ENCODE measurements at places on chromosomes 5 and 9.

GRCh38 chr5:22736443-22737003 lies 116.6 kb downstream of the CDH12 start:
- no peak for DNase-seq

GRCh38 chr5:178839319-178839704 lies 20.4 kb upstream of the ZNF354B start:
- DNase-seq: peak; percentile 31

DNA sequence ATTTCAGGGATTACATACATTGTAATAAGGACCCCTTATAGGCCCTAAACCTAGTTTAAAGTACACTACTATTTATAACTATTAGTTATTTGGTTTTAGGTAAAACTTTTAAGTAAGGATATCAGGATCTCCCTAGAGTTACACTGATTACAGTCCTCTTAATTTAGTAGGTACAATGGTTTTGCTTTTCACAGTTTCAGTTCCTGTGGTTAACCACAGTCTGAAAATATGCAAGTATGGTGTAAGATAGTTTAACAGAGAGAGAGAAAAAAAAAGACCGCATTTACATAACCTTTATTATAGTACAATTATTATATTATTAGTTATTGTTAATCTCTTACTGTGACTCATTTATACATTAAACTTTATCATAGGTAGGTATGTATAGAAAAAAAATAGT lies 725.3 kb upstream of the PTPRD start:
- DNase-seq: no peak

DNA sequence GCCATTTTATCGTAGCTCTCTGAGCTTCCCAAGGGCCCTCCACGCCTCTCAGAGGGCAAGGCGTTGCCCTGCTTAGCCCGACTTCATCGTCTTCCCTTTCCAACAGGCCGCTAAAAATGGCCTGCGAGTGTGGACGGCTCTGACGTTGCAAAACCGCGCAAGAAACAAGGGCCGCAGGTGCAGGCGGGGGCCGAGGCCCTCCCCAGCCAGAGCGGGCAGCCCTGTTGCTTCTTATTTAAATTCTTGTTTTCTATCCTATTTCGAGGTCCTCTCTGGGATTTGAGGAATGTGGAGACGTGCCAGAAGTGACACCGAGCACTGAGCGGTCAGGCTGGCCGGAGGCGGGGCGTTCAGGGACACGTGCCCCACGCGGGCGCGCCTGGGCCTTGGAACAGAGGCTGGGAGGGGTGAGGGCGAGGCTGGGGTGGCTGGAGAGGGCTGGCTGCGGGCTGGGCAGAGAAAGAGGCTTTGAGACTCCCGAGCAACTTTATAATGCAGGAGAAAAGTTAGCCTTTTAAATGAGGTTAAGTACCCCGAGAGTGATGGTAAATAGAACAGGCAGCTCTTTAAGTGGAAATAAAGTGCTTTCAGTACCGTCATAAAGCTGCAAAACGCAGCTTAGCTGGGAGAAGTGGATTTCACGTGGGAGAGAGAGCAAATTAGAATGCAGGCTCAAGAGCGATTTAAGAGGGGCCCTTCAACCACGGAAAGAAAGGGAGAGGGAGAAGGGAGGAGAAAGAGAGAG lies 243.6 kb downstream of the AUH start:
- DNase-seq: no peak

DNA sequence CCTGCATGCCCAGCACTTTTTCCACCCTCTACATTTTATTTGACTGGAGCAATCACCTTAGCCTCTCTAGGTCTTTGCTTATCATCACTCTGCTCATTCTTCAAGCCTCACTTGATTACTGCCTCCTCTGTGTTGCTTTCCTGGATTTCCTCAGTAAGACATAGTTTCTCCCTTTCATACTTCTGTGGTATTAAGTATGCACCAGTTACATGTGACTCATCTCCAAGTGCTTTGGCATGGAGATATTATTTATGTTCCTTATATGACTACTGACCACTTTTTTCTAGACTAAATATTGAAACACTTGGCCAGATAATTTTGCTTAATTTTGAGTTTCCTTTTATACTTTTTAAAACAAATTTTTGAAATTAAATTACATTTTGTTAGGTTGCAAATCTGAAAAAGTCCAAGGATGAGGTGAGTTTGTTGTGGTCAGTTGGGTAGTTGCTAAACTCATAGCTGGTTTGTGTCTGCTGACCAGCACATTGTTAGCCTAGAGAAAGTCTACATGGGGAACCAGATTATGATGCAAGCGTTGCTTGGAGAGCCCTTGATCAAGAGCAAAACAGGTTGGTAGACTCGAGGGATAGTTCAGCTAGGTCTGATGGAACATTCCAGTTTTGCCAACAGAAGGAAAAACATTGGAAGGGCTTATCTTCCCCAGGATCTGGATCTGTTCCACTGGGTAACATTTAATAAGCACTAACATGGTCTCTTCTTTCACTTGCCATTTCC lies 140.2 kb downstream of the TMC1 start:
- DNase-seq: no peak

GRCh38 chr9:37747271-37747753 lies 6.3 kb upstream of the TRMT10B start:
- peak; percentile 51 for DNase-seq

DNA sequence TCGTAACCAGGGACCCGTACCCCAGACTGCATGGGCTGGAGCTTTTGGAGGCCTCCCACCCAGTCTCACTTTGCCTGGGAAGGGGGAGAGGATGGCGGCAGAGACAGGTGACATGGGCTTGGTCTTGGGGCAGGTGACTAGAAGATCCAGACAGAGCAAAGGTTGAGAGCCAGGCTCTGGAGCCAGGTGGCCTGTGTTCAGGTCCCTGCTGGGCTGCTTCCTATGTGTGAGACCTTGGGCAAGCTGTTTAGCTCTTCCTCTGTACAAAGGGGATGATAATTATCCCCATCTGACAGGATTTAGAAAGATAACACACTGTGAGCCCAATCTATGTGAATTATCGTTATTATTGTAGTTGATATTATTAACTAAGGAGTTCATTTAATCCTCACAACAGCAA lies 16.1 kb upstream of the NDST1 start:
- no peak for DNase-seq

DNA sequence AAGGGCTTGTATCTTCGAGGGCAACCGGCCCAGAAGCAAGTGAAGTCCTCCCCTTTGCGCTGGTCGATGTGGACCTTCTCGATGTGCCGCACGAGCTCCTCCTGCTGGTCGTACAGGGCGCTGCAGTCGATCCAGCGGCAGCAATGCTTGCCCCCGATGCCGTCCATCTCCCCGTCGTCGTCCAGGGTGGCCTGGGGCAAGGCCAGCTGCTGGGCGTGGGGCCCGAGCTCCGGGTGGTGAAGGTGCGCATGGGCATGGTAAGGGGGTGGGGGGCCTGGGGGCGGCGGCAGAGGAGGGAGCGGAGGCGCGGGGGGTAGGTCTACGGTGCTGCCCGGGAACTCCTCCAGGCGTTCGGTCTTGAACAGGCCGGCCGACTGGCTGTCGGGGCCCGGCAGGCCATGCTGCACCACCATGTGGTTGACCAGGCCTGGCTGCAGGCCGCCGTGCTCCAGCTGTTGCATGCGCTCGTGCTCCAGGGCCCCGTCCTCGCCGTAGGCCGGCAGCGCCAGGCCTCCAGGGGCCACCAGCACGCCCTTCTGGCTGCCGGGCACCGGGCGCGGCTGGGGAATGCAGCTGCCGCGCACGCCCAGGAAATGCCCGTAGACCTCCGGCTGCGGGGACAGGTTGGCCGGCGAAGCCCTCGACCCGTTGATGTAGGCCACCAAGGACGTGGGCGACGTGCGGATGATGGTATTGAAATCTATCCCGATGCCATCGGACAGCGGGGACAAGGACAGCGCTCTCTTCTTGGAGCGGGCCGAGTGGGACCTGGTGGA lies 181.8 kb downstream of the GLIS3 start:
- DNase-seq: peak; percentile 44

DNA sequence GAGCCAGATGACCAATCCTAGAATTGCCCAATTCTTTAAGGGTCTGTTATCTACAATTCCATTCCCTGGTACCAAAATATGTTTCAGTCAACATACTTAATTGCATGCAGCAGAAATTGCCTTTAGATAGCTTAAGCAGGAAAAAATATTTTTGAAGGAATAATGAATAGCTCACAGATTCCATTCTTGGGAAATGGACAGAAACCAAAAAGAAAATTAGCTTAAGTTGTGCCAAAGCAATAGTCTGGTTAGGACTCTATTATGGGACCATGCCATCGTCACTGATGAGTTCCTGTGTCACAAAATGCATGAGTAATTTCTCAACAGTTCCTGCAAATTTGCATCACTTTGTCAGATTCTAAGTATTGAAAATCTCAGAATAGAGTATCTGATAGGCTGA lies 12.3 kb downstream of the ACTBL2 start:
- no peak for DNase-seq

DNA sequence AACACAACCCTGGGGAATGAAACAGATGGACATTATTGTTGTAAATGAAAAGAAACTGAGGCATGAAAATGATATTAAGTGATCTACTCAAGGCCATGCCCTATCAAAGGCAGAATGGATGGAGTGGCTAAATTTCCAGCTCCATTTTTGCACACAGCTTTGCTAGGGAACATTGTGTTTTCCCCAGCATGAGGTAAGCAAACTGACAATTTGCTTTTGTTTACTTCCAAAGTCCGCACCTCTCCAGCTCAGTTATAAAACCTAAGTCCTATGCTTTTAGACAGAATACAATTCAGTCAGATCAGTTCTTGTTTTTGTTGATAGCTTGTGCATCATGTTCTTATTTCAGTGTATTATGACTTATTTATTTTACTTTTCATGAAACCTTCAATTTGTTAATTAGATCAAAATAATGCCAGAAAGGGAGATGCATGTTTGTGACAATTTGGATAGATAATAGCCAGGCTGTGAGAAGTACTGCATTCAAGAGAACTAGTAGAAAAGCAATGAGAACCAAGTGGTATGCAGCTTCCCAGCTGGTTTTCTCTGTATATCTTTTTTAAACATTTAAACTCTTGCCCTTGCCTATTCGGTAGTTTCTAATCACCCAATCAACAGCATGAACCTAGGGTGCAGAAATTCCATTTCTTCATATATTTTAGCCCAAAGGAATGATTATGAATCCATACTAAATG lies 380.8 kb downstream of the SPATA31D1 start:
- no peak for DNase-seq

DNA sequence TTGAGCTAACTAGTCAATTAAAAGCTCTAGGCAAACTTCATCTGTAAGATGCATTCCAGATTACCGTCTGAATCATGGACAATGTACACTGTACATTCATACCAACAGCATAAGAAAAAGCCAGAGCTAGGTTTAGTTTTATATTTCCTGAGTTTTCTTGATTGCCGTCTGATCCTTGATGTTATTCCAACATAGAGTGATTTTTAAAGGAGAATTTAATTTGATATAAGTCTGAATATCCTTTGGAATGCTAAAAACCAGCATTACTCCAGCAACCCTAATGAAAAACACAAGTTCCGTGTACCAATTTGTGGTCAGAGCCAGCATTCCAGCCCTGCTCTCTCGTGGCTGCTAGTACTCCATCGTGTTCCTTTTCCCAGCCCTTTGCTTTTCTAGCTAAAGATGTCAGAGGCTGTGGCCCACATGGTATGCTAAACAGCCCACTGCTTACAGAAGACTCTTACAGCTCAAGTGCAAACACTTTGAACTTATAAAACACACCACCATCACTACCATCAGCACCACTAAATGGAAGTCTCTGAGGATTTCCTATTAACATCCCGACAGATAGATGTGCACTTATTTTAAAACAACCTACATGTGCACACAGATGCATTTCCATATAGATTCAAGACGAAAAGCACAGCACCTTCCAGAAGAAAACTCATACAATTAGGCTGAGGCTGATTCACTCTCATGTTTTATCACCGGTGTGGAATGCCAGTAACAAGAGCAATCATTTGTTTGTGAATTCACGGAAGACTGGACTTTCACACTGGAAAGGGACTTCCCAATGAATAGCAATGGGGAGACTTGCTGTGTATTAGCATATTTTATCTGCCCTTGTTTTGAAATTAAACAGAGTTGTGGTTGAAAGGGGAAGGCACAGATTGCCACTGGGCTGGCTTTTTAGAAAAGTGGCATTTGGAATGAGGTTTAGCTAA lies 246.9 kb upstream of the GAS1 start:
- DNase-seq: no peak

DNA sequence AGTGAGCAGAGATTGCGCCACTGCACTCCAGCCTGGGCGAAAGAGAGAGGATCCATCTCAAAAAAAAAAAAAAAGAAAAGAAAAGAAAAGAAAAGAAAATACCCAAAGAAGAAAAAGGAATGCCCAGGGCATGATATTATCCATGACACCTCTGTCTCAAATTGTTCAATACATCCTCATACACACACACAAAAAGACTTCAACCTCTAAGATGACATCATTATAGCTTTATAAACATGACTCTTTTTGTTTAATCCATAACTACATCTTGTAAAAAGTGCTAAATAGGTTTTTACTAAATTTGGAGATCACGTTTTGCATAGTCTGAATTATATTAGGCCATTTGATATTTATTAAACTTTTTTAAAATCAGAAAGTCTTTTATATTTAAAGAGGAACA lies 33.1 kb downstream of the ANKRD31 start:
- DNase-seq: no peak

- DNase-seq: no peak
Observed at GRCh38 chr9:134320868-134321471, 5.3 kb upstream of the RXRA start.

DNA sequence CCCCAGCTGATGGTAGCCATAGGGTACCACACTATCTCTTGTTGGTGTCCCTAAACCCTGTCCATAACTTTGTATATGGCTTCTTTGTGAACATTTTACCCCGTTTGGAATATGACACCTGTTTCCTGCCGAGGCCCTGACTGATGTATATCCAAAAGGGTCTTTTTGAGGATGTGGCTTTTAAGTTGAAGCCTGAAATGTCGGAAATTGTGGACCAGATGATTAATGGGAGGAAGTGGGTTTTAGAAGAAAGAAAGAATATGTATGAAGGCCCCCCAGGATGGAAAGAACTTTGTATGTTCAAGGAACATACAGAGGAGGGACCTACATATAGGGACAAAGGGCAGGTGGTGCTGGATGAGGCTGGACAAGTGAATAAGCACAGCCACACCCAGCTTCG lies 16.7 kb upstream of the TNFSF8 start:
- DNase-seq: no peak

GRCh38 chr5:59437176-59437575 lies 456.4 kb downstream of the PDE4D start:
- no peak for DNase-seq

DNA sequence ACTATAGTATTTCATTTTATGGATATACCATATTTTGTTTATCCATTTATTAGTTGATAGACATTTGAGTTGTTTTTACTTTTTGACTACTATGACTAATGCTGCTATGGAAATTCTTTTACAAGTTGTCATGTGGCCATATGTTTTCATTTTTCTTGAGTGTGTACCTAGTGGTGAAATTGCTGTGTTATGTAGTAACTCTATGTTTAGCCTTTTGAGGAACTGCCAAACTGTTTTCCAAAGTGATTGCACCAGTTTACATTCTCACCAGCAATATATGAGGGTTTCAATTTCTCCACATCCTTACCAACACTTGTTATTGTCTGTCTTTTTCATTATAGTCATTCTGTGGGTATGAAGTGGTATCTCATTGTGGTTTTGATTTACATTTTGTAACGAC lies 75.4 kb downstream of the GRIA1 start:
- no peak for DNase-seq
